HCT116 (cell line): ENCODE measurements at places on chromosomes 16 and 17.
A peak's percentile ranks its signal among the peaks of the same experiment; 100 is the strongest.

DNA sequence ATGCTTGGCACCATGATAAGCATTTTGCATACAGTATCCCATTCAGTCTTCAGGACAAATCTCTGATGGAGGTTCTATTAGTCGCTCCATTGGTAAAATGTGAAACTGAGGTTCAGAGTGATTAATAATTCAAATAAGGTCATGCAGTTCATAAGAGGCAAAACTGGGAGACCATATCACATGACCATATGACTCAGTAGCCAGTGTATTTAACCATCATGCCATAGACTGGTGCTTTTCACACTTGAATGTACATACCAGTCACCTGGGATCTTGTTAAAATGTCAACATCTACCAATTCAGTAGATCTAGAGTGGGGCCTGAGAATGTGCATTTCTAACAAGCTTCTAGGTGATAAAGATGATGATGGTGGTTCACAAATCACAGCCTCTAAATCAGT lies 4.3 kb downstream of the ACSM3 start:
- no peak overlapping the region for H3K4me3 ChIP-seq
- no peaks in the 10 kb centered on the region for H3K27me3 ChIP-seq
- no peak overlapping the region for H3K27ac ChIP-seq
- no peak for DNase-seq

DNA sequence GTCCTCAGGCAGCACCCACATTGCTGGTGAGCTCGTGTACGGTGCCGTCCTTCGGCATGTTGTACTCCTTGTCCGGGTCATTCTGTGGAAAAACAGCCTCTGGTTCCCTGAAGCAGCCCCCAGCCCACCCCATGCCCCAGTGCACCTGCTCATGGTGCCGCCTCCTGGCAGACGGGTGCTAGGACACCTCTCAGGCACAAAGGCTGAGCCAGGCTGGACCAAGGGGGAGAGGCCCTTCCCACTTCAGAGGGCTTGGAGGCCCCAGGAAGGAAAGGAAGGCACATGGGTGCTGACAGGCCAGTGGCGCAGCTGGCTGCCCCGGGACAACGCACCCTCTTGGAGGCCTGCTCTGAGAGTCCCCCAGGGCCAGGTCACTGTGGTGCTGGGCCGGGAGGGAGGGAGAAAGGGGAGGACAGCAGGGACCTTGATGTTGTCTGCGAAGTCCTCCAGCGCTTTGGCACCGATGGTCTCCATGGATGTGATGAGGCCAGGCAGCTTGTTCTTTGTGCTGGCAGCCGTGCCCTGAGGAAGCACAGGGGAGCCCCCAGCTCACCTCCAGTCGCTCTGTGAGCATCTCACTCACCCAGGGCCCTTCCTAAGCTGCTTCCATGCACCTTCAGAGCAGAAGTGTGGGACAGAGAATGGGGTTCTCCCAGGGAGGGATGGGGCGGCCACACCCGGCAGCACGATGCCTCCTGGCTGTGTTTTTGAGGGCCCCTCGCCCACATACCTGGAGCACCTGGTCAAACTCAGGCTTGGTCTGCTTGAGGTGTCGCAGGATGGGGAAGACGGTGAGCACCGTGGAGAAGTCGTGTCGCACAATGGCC lies 9.3 kb downstream of the ZACN start:
- no peak for DNase-seq
- H3K4me3 ChIP-seq = no peak overlapping the region
- no peak overlapping the region for H3K27ac ChIP-seq

GRCh38 chr16:29687755-29688154 lies 8.8 kb downstream of the QPRT start:
- H3K4me1 ChIP-seq = no peaks in the 10 kb centered on the region
- DNase-seq = no peak
- H3K27ac ChIP-seq = no peak overlapping the region
- H3K4me3 ChIP-seq = no peak overlapping the region
- H3K27me3 ChIP-seq = no peaks in the 10 kb centered on the region
- no peaks in the 10 kb centered on the region for H3K36me3 ChIP-seq

DNA sequence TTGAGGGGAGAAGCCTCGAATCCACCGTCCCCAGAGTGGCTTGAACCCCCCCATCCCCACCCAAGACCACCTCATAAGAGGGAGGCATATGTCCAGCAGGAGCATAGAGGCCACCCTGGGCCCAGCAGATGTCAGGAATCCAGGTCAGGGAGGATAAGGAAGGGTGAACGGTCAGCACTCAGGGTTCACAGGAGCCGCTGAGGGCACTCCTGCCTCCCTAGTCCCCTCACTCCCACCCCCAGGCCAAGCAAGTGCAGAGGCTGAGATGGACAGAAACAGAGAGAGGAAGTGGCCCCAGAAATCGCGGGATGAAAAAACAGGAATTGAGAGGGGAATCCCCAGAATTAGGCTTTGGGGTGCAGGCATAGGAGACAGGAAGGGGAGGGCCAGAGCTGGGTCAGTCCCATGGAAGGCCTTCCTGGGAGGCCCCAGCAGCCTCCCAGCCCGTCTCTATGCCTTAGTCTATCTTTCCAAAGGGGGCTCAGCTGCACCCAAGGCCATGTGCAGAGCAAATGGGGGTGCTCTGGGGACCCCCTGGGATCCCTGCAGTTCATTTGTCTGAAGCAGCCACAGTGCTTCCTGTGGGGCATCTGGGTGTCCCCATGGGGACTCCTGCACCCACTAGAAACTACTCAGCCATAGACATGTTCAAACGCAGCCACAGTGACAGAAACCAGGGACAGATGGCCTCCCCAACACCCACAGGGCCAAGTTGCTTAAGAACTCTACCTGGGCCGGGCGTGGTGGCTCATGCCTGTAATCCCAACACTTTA lies 1.7 kb downstream of the CMTM3 start:
- H3K4me3 ChIP-seq = peak overlapping the region; percentile 75
- DNase-seq = no peak
- peak overlapping the region; percentile 70; the same call in 1 of the 2 replicates for H3K27ac ChIP-seq

DNA sequence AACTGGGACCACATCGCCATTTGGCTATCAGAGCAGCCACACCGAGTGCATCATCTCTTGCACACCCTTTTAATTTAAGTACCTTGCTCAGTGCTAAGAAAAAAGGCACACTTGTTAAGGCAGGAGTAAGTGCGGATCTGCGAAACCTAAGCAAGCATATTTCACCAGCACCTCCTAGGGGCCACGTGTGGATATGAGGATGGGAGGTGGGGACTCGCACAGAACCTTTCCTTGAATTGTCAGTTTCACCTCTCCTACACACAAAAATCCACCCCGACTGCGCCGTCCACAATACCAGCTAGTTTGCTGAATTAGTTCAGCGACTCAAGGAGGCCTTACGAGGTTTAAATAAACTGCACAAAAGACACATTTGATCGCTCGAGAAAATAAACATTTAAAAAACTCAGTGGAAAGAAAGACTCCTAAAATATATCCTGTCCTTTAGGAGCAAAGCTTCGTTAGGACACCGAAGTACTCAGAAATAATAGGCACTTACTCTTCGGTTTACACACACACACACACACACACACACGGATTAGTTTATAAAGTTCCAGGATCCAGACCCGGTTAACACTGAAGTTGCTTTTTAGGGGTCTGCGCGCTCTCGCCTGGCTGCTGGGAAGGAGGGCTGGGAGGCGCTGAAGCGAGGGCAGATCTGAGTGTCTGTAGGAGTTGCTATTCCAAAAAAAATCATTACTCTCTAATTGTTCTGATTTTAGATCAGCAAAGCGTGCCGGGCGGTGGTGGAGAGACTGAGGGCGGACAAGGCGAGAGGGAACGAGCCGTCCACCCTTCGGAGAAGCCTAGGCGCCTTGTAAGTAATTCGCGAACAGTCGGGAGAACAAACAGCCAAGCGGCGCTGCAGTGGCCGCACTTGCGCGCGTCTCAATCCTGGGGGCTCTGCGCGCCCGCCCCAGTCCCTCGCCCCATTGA lies 1.0 kb upstream of the KCNJ2 start:
- no peak overlapping the region for H3K27ac ChIP-seq
- no peak overlapping the region; the same call in 1 of the 2 replicates for H3K4me3 ChIP-seq
- no peaks in the 10 kb centered on the region for H3K27me3 ChIP-seq

- no peaks in the 10 kb centered on the region for H3K36me3 ChIP-seq
- DNase-seq = no peak
- no peak overlapping the region for H3K4me3 ChIP-seq
- no peaks in the 10 kb centered on the region; the same call in 1 of the 2 replicates for H3K4me1 ChIP-seq
These were observed 80.6 kb downstream of the AMFR start for GRCh38 chr16:56344518-56345405.

- H3K27me3 ChIP-seq = peaks cover 21% of the 10 kb centered on the region; the same call in 1 of the 2 replicates
- no peak overlapping the region for H3K27ac ChIP-seq
- DNase-seq = no peak
- no peak overlapping the region for H3K4me3 ChIP-seq
- no peaks in the 10 kb centered on the region for H3K36me3 ChIP-seq
- H3K4me1 ChIP-seq = peaks cover 5% of the 10 kb centered on the region; the same call in 1 of the 2 replicates
These were observed 10.7 kb upstream of the BCO1 start for GRCh38 chr16:81227785-81228184.

DNA sequence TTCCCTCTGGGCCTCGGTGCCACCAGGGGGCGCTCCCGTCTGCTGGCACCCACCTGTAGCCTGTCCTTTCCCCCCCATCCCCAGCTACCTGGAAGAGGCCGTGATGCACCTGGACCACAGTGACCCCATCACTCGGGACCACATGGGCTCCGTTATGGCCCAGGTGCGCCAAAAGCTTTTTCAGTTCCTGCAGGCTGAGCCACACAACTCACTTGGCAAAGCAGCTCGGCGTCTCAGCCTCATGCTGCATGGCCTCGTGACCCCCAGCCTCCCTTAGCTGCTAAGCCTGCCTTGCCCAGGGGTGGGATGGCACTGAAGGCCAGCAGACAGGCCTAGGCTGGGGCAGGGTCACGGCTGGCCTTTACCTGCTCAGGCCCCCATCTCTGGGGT lies 818 bp upstream of the NRN1L start:
- peaks cover 44% of the 10 kb centered on the region; the same call in 1 of the 2 replicates for H3K36me3 ChIP-seq
- H3K4me1 ChIP-seq = no peaks in the 10 kb centered on the region
- no peak overlapping the region for H3K4me3 ChIP-seq
- no peak overlapping the region for H3K27ac ChIP-seq
- peak; percentile 29 for DNase-seq
- no peaks in the 10 kb centered on the region for H3K27me3 ChIP-seq

- H3K4me3 ChIP-seq = peak overlapping the region; percentile 56
- no peak for DNase-seq
- H3K27ac ChIP-seq = peak overlapping the region; percentile 93
- H3K27me3 ChIP-seq = no peaks in the 10 kb centered on the region
These were observed 7.5 kb upstream of the JUP start for GRCh38 chr17:41793784-41794539.

GRCh38 chr17:9322326-9322725 lies 253.3 kb downstream of the STX8 start:
- no peaks in the 10 kb centered on the region for H3K4me1 ChIP-seq
- no peaks in the 10 kb centered on the region for H3K27me3 ChIP-seq
- no peaks in the 10 kb centered on the region for H3K36me3 ChIP-seq
- DNase-seq = no peak
- no peak overlapping the region for H3K27ac ChIP-seq

DNA sequence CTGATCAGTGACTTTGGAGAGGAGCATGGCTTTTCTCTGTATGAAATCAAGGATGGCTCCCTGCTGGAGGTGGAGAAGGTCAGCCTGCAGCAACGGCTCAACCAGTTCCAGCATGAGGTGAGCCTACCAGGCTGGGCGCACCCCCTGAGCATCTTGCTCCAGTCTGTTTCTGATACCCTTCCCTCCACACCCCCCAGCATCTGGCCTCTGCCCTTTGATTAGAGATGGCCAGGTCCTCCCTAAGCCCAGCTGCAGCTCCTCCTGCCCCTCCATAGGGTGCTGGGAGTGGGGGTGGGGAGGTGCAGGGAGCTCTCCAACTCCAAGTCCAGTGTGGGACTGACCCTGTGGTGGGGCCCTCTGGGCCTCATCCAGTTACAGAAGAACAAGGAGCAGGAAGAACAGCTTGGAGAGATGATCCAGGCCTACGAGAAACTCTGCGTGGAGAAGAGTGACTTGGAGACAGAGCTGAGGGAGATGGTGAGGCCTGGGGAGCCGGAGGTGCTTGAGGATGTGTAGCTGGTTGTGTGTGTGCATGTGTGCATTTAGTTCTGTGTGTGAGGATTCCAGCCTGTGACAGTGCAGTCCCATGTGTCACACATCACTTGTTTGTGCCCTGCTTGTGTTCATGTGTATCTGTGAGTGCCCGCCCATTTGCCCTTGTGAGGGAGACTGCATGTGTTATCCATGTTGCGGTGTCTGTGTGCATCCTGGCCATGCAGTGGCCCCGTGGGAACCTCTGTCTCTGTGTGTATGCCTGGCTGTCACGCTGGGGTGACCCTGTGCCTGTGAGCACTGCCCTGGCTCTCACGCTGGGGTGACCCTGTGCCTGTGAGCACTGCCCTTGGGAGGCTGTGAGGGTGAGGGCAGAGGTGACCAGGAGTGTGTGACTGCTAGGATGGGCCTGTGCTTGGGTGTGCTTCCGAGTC lies 3.0 kb downstream of the TBKBP1 start:
- no peak for DNase-seq
- peaks cover 28% of the 10 kb centered on the region for H3K4me1 ChIP-seq
- H3K4me3 ChIP-seq = no peak overlapping the region
- H3K27ac ChIP-seq = no peak overlapping the region
- no peaks in the 10 kb centered on the region for H3K27me3 ChIP-seq
- no peaks in the 10 kb centered on the region for H3K36me3 ChIP-seq

- DNase-seq = no peak
- no peaks in the 10 kb centered on the region for H3K36me3 ChIP-seq
- peaks cover 13% of the 10 kb centered on the region for H3K4me1 ChIP-seq
- no peak overlapping the region for H3K4me3 ChIP-seq
- no peaks in the 10 kb centered on the region for H3K27me3 ChIP-seq
These were observed 61.6 kb downstream of the PITPNC1 start for GRCh38 chr17:67438667-67439066.
